ENCODE measurements at places on chromosomes 13 and 19.

DNA sequence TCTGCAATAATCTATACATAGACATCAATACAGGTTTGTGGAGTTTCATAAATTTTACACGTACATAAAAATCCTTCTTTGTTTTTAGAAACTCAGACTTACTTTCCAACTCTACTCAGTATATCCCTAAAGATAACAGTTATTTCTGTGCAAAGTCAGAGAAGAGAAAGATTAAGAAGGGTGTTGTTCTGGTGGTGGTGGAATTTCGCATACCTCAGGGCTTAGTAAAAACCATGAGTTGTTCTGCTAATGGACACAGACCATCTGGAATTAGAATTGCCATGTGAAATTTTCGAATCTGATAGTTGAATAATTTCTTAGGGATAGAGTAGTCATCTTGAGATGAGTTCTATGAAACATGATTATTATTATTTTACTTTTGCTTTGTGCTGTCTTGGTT is 102.7 kb downstream of the ZAR1L start:
- DNase-seq = peak; percentile 88

- DNase-seq = no peak
Measured at GRCh38 chr13:30355384-30355699, 48.0 kb upstream of the KATNAL1 start.

GRCh38 chr13:63910511-63910910 is 2494.9 kb upstream of the PCDH20 start:
- DNase-seq = no peak

DNA sequence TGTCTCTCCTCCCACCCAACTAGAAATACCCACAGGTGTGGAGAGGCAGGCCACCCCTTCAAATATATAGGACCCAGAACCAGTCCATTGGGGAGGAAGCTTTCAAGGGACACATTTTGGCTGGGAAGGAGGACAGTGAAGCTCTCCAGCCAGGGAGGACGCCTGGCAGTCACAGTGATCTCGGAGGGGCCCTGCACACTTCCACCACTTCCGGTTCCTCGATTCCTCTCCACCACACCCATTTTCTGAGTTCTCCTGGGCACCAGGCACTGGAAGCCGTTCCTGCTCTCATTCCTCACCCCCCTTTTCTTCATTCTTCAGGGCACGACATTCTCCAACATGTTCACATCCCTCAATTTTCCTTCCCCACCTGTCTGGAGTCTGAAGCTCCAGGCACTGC is 30.4 kb upstream of the CEACAM21 start:
- DNase-seq = no peak

DNA sequence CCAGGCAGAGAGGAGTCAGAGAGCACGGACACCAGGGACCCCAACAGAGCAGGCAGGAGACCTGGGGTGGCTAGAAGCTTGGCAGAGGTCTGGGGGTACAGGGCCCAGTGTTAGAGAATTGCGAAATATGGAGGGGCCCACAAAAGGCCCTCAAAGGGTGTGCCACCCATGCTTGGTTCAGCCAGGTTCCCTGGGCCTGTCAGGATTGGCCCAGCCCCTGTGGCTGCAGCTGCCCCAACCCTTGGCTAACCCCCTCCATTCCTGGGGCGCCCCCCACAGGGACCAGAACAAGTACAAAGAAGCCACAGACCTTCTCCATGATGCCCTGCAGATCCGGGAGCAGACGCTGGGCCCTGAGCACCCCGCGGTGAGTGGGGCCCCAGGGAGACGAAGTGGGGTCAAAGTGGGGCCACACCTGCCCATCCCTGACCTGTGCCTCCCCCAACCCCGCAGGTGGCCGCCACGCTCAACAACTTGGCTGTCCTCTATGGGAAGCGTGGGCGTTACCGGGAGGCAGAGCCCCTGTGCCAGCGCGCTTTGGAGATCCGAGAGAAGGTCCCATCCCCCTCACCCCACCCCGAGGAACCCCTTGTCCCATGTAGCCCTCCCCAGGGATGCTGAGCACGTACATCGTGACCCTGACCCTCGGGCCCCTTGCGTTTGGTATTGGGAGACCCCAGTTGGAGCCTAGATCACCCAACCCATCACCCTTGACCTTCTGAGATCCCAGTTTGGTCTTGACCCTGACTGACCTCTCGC is 8.0 kb downstream of the KLC3 start:
- no peak for DNase-seq

DNA sequence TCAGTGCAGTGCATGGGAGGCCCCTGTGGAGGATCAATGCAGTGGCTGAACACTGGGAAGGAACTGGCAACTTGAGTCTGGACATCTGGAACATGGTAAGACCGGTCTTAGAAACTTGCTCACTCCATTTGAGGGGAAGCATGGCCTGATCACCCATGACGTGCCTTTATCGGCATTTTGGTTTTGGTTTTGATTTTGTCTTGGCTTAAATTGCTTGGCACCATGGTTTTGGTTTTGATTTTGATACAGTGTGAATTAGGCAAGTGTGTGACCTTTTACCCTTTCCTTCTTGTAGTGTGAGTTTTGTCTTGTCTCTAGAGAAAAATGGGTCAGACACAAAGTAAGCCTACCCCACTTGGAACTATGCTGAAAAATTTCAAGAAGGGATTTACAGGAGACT is 77.3 kb downstream of the ZNF486 start:
- DNase-seq = no peak

- peak; percentile 56 for DNase-seq
Measured at GRCh38 chr13:44818428-44818827, 170.8 kb downstream of the NUFIP1 start.

- DNase-seq = peak; percentile 91
Measured at GRCh38 chr13:59111751-59112171, 1052.0 kb downstream of the DIAPH3 start.

All from fibroblast of skin of abdomen (primary cell).